ENCODE measurements at places on chromosomes 13 and 19. TPM values are rescaled to one million over a fixed set of nuclear protein-coding genes. Genes with fewer than 3 reads are reported as not detected.
A peak's percentile ranks its signal among the peaks of the same experiment; 100 is the strongest.

DNA sequence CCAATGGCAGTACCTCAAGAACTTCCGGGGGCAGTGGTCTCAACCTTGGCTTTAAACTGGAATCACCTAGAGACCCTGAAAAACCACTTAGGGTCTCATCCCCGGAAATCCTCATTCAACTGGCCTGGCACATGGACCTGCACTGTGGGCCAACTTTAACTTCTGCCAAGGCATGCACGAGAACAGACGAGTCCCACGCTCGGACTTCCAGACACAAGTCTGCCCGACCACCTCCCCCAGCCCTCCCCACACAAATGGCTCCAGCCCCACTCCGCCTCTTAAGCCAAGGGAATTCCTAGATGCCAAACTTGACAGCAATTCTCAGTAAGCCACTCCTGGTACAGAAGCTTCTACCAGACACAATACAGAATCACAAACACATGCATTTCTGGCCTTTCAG, 114.0 kb downstream of the STK24 start:
- DNase-seq, result no peak

DNA sequence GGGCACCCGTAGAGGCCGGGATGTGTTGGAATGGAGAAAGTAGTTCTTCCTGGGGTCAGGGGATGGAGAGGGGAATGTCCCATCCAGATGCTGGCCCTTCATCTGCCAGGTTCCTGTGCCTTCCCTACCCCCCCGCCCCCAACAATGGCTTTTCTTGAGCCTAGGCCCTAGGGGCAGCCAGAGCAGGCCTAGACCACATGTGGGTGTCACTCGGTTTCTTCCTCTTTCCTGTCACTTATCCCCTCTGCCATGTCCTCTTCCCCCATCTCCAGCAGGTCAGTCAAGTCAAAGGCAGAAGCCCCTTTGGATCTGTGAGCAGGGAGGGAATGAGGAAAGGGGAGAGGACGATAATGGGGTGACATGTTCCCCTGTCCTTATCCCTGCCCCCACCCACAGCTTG, 36.4 kb downstream of the LYL1 start:
- DNase-seq, result no peak

GRCh38 chr19:38417544-38418506, 8.2 kb downstream of the RASGRP4 start:
- no peak for DNase-seq

DNA sequence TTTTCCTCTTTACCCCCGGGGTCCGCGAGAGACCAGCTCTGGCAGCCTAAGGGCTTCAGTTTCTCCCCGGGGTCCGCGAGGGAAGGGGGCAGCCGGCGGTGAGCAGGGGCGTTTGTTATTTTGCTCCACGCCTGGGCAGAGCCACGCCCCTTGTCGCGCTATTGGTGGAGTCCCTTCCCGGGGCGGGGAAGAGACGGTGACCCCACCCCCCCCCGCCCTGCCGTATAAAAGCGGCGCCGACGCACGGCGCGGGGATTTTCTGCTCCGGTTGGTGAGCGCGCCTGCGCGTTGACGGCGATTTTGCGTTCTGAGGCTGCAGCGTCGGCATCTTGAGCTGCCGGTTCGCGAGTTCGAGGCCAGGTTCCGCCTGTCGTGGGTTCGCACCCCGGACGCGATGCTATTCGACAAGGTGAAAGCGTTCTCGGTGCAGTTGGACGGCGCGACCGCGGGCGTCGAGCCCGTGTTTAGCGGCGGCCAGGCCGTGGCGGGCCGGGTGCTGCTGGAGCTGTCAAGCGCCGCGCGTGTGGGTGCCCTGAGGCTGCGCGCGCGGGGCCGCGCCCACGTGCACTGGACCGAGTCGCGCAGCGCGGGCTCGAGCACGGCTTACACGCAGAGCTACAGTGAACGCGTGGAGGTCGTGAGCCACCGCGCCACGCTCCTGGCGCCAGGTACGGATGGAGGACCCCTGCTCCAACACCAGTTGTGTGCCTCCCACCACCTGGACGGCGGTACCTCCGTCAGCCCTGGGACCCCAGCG, at the start of gene ARRDC2:
TSS of gene ARRDC2 (plus strand) at position 254 of the 757 bp plus-strand sequence. CDS start at position 395, 141 bp downstream.
- DNase-seq, result peak; percentile 90

DNA sequence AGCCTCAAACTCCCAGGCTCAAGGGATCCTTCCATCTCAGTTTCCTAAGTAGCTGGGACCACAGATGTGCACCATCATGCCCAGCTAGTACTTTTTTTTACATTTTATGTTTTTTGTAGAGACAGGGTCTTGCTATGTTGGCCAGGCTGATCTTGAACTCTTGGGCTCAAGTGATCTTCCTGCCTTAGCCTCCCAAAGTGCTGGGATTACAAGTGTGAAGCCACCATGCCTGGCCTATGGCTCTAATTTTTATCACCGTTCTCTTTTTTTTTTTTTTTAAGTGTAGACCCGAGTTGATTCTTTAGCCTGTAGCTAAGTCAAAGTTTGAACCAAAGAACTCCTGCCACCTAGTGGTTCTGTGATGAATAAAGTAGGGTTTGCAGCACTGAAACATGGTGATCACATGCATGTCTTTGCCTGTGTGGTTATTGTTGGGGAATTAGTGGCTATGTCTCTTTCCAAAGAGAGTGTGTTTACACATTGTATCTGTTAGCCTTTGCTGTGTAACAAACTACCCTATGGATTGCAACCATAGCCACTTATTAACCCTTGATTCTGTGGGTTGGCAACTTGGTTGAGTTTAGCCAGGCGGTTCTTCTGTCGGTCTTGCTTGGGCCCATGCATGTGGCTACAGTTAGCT, 11.6 kb downstream of the NFILZ start:
- DNase-seq, result peak; percentile 8

DNA sequence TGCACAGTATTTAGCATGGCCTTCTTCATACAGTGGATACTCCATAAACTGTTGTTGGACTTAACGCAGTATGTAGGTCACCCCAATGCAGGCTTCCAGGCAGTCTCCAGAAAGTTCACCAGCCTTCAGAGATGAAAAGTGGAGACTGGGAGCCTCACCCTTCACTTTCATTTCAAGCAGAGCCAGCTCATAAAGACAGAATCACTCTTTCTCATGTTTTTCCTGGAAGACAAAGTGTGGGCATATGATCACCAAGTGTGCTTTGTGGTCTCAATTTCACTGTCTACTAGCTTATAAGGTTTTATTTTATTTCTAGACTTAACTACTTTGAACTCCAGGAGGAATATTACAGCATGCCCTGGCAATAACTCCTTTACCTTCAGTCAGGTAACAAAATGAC, 26.3 kb upstream of the TNFSF11 start:
- no peak for DNase-seq

DNA sequence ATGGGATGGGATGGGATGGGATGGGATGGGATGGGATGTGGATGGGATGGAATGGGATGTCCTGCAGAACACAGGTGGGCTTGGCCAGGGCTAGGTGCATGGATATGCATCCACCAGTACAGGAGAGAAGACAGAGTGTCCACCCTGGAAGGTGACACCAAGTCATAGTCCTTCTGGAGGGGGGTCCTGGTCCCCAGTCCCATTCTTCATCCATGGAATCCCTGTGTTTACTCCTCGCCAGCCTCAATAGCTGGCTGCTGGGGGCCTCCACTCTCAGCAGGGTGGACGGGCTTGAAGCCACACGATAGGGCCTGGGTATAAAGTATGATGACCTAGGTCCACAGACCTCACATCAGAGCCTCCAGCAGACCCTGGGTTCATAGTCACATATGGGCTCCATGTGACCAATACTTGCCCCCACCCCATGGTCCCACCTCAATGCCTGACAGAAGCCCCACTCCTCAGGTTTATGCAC, 40.1 kb downstream of the RFX2 start:
- peak; percentile 26 for DNase-seq

DNA sequence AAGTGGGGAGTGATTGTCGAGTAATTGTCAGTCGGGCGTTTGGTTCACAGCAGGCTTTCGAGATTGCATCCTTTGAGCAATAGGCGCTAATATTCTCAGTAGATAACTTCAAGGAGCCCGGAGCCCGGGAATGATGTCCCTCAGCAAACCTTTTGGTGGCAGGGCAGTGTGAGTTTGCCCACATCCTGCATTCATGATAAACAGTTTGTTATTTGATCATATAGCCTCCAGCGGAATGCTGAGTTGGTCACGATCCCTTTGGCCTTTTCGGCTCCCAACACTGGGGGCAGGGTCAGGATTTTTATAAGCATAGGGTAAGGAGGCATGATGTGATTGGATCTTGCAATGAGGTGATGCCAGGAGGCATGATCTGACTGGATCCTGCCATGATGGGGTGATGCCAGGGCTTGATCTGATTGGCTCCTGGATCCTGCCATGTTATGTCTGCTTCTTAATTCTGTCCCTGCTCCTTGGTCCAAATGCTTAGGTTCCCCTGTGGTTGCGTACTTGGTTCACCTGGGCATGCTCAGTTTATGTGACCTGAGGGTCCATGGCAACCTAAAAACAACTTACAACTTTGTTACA, 38.2 kb upstream of the IGSF23 start:
- no peak for DNase-seq

GRCh38 chr19:49764341-49764740, 1.2 kb upstream of the TSKS start:
- DNase-seq, result no peak

DNA sequence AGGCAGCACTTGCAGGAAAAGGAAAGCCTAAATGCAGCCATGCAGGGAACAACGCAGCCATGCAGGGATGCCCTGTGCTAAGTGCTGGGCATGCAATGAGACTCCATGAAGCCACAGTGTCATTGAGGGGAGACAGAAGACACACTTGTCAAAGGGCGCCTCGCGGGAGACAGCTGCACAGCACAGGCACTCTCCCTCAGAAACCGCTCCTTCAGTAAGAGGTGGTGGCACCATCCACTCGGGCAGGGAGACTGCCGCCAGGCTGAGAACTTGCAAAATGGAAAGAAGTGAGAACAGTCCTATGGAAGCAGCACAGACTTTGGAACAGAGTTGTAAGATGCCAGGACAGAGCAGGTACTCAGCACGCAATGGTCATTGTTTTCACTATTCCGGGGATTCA, 51.1 kb downstream of the GGACT start:
- DNase-seq, result no peak

GRCh38 chr13:32309312-32310133, 5.6 kb downstream of the ZAR1L start:
- DNase-seq, result no peak

DNA sequence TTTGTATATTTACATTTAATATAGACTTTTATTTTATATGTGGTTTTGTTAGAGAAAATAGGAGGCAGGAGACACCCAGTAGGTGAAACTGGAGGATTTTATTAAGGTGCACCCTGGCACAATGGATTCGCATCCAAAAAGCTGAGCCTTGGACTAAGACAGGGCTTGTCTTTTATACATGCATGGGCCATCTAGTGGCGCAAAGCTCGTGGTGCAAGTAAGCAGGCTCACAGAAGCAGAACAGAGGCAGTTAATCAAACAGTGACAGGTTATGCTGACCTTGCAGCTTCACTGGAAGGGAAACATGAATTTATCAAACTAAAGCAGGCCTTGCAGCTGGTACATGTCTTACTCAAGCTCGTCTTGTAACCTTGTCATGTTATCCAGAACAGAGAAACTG, 58.8 kb upstream of the ZNF681 start:
- DNase-seq, result peak; percentile 42

DNA sequence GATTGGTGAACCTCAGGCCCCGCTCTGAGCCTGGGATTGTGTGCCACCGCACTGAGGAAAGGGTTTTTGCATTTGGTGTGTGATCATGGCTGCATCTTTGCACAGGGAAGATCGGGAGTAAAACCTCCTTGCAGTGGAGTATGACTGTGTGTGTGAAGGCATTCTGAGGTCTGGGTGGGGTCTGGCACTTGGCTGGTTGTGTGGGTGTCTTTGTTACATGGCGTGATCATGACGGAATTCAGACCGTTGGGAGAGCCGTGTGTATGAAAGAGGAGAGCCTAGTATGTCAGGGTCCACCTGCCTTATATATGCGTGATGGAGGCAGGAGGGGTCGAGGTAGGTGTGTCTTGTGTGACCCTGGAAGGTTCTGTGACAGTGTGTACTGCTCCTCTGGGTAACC, 740 bp upstream of the BEST2 start:
- DNase-seq, result no peak

- DNase-seq, result no peak
Measured at GRCh38 chr13:73173279-73173811, 114.5 kb downstream of the KLF5 start.

- no peak for DNase-seq
Measured at GRCh38 chr19:48964205-48965039, 687 bp upstream of the FTL start.

DNA sequence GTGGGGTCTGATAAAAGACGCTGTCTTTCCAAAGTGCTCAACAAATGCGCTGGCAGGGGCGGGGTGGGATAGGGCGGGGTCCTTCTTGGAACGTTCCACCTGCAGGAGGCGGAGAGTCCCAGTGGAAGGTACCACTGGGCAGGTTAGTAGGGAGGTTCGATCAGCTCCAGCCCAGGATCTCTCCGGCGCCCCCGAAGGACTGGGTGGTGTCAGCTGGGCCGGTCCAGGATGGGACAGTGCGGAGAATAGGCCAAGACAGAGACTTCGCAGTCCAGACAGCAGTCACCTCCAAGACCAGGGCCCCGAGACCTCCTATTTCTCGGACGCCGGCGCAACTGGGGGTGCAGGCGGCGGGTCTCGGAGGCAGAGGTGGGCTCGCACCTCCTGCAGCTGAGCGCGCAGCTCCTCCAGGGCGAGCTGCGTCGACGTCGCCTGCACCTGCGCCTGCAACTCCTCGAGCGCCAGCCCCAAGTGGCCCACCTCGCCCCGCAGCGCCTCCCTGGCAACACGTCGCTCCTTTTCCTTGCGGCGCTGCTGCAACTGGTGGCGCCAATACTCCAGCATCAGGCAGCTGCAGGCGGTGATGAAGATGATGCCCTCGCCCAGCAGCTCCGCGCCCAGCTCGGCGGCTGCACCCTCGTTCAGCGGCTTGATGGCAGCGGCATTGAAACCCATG, 21.6 kb downstream of the VASP start:
- peak; percentile 35 for DNase-seq

DNA sequence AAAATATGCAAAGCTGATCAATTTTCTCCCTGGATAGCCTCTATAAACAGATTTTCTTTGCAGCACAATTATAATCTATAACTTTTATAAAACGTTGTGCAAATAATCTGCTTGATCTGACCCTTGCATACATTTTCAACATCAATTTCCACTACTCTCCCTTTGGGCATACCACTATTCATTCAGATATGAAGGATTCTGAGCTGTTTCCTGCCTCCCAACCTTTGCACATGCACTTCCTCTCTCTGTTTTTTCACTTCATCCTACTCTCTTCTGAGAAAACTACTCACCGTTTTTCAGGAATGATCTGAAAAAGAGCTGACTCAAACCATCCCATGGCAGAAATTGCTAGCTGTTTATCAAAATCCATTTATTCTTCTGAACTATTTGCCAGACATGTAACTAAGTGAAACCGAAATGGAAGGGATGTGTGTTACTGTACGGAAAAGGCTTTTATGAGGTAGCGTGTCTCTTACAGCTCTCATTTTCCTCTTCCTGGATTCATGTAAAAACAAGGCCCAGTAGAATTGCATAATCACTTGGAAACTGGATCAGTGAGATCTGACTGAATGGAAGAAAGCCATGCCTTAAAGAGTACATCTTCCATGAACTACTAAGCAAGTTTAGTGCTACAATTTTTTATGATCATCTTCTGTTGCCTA, 1447.3 kb upstream of the MIR17HG start:
- no peak for DNase-seq

Gene KLK12
- not detected for polyA plus RNA-seq

Gene ZNF93
- polyA plus RNA-seq, result 11.5 TPM

Gene SHISA7
- not detected for polyA plus RNA-seq

Gene C19orf81
- 1.2 TPM for polyA plus RNA-seq

Gene ZNF506
- 29.6 TPM for polyA plus RNA-seq

All from naive thymus-derived CD8-positive, alpha-beta T cell (primary cell).